ENCODE measurements at places on chromosomes 11 and 22.
A peak's percentile ranks its signal among the peaks of the same experiment; 100 is the strongest.

GRCh38 chr22:20566420-20567260, 59.2 kb downstream of the MED15 start:
- DNase-seq = peak; percentile 27

DNA sequence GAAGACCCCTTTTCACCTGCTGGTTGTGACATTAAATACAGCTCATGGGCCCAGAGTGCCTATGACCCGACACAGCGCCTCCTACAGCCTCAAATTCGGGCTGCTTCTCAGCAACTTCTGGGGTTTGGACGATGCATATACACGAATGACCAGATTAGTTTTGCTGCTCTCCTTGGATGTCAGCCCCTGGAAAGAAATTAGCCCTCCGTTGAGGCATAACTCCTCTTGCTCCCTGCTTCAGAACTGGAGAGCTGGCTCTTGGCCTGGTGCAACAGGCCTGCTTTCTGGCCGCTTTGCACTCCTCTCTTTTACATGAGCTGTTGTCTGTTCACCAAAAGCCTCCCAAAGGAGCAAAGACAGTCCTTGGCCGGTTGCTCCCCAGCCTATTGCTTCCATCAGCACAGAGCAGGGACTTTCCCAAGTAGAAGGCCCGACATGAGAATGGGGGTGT, 3.3 kb downstream of the TECTA start:
- no peak for DNase-seq

- no peak for DNase-seq
These were observed 118.0 kb upstream of the IGLL5 start for GRCh38 chr22:22769434-22770279.

DNA sequence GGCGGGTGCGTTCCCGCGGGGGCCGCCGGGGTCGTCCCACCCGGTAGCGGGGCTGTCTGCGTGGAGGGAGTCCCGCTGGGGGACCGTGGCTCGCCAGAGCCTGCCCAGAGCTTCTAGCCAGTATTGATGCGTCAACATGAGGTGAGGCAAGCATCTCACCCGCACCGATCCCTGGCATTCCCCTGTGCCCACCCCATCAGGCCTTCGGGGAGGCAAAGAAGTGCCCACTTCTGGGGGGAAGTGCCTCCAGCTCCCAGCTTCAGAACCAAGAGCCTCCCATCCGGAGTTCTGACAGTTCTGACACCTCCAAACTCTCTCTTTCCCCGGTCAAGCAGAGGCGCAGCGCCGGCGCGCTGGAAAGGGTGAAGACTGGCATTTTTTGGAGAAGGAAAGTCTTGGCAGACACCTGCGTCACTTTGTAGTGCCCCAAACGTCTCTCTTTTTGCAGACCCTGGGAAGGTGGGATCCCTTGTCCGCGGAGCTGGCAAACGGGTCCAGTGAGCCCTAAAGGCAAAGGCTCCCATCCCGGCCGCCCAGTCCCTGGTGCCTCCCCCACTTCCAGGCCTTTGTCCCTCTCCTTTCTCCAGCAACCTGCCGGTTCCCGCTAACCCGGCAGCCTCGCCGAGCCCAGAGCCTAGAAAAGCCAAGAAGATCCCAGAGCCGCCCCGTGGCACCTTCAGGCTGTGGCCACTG, 3.2 kb upstream of the PAX6 start:
- no peak for DNase-seq

GRCh38 chr11:12741671-12742216, 67.5 kb downstream of the TEAD1 start:
- DNase-seq = no peak

DNA sequence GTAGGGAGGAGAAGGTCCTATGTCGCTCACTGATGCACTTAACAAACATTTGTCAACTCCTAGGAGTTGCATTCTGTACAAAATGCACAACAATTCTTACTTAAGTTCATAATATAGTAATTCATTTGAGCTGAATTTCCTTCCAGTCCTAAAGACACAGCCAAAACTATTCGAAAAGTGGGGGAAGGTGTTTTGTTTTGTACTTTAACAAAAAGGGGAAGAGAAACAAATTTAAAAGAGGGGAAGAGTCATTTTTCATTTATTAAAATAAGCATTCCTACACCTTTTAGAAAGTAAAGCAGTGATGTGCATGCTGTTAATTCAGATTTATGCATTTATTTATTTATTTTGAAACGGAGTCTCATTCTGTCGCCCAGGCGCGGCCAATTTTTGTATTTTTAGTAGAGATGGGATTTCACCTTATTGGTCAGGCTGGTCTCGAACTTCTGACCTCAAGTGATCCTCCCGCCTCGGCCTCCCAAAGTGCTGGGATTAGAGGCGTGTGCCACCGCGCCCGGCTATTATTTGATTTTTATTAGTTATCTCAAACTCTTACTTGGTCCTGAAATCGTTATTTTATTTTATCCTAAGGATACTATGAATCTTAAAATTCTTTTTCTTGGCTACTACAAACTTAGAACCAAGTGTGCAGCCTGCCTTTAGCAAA, 1.1 kb upstream of the FANCF start:
- DNase-seq = no peak

DNA sequence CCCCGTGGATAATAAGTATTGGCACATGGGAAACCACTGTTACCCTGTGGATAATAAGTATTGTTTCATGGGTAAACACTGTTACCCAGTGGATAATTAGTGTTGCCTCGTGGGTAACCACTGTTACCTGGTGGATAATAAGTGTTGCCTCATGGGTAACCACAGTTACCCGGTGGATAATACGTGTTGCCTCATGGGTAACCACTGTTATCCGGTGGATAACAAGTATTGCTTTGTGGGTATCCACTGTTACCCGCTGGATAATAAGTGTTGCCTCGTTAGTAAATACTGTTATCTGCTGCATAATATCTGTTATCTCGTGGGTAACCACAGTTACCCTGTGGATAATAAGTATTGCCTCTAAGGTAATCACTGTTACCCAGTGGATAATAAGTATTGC, 25.5 kb upstream of the NXPE4 start:
- DNase-seq = no peak

- no peak for DNase-seq
These were observed 118.5 kb downstream of the PHF21B start for GRCh38 chr22:44891293-44891747.

DNA sequence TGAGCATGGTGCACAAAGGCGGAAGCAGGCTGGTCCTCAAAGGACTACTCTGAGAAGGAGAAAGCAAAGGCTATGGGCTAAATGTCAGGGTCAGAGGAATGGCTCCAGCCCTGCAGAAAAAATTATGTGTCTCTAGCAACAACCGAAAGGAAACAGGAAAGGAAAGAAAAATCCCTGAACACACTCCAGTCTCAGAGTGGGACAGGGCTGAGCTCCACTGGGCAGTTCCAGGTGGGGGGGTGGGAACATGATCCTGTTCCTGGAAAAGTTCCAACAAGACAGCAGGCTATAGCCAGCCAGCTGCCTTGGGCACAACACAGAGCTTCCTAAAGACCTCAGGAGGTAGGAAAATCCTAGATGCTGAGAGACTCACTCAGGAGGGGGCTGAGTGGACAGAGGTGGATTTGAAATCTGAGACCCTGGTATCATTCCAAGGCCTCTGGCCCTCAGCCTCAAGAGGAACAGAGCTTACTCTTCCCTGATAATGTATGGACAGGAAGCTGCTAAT, 1088.2 kb downstream of the TBC1D22A start:
- no peak for DNase-seq

- DNase-seq = no peak
These were observed 322.2 kb downstream of the LUZP2 start for GRCh38 chr11:24819006-24819405.

Measured in activated T-helper 9 cell treated with anti-CD3 and anti-CD28 coated beads, Interleukin-2, amount 50 U/mL, for 16 hours (primary cell).